ENCODE measurements at places on chromosomes 5 and 9.

DNA sequence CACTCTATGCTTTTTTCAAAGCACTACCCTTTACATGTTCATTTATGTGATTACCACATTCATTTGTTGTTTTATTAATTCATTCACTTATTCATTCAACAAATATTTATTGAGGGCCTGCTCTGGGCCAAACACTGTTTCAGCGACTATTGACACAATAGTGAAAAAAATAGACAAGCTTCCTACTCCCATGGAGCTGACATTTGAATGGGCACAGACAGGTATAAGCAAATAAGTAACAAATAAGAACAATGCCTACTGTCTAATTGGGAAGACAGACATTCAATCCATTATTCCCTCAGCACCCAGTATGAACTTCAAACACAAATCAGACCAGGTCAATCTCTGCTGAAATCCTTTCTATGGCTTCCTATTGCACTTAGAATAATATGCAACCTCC lies 156.9 kb upstream of the NR3C1 start:
- no peak for DNase-seq

GRCh38 chr9:20664501-20664900 lies 19.6 kb upstream of the FOCAD start:
- DNase-seq: no peak

GRCh38 chr5:171601266-171601881 lies 181.9 kb downstream of the FGF18 start:
- no peak for DNase-seq

DNA sequence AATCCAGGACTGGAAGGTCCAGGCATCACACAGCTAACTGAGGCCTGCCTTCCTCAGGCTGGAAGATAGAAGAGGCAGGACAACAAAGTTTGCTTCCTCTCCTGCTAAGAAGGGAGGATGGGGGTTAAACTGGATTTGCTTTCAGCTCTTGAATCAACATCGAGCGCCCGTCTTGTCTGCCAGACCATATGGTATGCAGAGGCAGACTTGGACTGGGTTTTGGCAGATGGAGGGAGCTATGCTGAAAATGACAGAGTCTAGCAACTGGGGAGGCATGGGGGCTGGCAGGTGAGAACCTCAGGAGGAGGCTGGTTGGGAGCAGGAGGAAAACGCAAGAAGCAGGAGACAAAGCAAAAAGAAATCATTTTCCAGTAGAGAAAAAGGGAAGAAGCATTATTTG lies 289.5 kb upstream of the IL12B start:
- no peak for DNase-seq

GRCh38 chr9:15206903-15207696 lies 99.9 kb downstream of the TTC39B start:
- no peak for DNase-seq

- DNase-seq: no peak
Observed at GRCh38 chr5:173547579-173547978, 68.9 kb downstream of the BOD1 start.

DNA sequence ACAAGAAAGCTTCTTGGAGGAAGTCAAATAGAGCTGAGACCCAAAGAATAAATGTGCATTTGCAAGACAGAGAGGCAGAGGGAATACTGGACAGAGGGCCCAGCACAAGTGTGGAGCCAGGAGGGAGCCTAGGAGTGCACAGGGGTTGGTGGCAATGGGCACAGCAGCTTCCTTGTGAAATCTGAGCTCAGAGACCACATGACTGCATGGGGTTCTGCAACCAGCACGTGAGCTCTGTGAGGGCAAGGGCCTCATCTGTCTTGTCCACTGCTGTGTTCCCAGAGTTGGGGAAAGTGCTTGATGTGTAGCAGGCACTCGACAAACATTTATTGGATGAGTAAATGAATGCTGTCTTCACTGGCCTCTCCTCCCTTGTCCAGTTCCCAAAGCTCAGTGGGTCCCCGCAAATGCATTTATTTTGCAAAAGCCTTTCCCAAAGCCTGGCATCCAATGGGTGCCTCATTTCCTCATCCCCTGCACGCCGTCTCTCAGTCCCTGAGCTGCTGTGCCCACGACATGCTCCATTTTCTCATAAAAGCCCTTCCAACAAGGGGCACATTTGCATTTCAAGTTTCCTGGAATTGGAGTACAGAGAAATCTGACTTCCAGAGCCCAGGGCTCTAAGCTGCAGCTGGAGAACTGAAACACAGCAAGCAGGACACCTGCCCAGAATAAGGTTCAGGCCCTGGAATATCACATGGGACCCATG lies 58.5 kb downstream of the KCNIP1 start:
- no peak for DNase-seq

DNA sequence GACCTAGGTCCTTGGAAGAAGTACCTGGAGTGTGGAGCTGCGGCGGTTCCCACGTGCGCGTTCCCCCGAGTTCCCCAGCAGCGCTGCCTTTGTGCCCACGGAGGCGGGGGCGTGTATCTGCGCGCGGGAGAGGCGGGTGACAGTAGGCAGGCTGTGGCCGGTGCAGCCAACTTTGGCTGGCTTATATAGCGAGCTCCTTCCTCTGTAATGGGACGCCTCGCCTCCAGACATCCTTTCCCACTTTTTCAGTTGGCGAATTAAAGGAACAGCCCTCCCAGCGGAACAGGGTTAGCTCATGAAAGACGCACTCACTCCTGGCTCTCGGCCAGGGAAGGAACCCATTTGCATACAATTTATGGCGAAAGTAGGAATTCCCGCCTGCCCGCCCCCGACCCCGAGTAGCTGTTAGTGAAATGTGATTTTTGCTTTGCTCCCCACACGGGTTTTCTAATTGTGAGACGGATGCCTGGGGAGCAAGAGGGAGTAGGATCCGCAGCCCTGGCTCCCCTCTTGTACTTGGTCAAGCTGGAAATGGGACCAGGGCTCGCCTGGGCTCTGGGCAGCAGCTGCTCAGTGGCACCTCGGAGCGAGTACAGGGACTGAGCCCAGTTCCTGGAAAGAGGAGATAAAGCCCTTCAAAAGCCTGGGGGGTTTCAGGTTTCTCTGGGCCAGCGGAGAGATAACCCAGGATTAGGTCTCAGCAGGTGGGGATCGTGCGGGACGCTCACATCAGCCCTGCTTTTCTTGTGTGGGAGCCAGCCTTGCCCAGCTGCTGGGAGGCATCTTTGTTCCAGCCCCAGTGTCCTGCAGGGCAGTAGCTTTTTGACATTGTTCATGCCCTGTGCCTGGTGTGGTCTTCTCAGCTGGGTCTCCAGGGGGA lies at the start of gene TNC:
Gene TNC, minus strand, starts transcription at position 159 of the 880 bp plus-strand sequence. CDS start 27,139 bp downstream, outside the sequence.
- peak; percentile 12 for DNase-seq

- no peak for DNase-seq
Observed at GRCh38 chr9:84471816-84472215, 131.3 kb upstream of the SLC28A3 start.

DNA sequence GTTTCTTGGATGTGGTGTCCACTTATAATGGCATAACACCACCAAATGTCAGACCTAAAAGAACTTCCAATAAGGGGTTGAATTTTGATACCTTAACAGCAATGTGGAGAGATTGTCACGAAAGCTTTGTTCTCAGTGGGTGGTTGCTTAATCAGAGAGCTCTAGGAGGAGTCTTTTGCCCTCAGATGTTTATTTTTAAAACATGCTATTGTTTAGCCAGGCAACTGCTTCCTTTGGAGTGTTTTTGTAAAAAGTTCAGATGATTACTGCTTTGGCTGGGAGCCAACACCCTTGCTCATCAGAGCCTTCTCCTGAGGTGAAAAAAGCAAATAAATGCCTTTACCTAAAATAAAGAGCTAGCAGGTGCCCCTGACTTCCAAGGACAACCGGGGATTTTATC lies 65.0 kb downstream of the SLC1A1 start:
- DNase-seq: no peak

DNA sequence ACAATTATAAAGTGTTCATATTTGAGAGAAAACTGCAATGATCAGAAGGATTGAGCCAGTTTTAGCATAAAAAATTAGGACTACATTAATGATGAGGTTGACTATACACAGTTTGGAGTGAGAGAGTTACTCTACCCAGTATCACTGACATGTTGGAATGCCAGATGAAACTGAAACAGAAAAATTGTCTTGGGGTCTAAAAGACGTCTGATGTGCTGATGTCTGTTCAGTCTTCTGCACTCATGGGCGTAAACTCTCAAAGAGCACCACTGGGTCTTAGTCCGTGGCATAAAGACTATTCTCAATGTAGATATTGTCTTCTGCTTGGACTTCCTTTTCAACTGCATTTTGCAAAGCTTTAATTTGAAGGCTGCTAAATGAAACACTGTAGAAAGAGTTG lies 29.5 kb downstream of the HAVCR1 start:
- no peak for DNase-seq

- no peak for DNase-seq
Observed at GRCh38 chr9:121672213-121672612, 20.8 kb downstream of the DAB2IP start.

- no peak for DNase-seq
Observed at GRCh38 chr9:27451207-27451797, 72.8 kb upstream of the IFNK start.

DNA sequence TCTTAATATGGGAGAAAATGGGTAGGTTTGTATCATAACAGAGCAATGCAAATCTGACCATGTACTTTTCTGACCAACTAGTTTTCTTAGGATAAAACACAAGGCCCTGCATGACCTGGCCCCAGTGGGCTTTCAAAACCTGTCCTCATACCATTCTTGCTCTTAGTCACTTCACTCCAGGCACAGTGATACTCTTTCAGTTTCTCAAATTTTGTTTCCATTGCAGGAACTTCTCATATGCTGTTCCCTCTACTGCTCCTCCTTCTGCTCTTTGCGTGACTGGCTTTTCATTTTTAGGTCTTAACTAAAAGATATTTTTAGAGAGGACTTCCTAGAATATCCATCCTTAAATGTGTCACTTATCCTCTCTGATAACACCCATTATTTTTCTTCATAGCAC lies 112.4 kb downstream of the INIP start:
- no peak for DNase-seq

GRCh38 chr5:173880306-173880985 lies 7.7 kb upstream of the CPEB4 start:
- no peak for DNase-seq

DNA sequence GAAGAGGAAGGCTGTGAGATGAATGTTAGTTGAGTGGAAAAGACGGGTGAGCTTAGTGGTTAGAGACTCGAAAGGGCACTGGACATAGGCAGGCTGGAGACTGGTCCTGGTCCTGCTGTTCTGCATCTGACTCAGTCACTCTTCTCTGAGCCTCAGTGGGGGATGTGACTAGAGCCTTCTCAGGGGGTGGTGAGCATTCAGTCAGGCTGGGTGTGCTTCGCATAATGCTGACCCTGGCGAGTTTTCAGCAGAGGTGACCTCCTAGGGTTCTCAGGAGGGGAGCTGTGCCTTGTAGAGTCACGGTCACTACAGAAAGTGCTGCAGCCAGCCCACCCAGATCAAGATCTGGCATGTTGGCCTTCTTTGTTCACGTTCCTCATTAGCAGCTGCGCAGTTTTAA lies 44.3 kb downstream of the PRRC2B start:
- no peak for DNase-seq

- DNase-seq: no peak
Observed at GRCh38 chr5:146840016-146840415, 38.5 kb downstream of the PPP2R2B start.

- DNase-seq: no peak
Observed at GRCh38 chr5:161230221-161230620, 316.3 kb downstream of the GABRB2 start.

DNA sequence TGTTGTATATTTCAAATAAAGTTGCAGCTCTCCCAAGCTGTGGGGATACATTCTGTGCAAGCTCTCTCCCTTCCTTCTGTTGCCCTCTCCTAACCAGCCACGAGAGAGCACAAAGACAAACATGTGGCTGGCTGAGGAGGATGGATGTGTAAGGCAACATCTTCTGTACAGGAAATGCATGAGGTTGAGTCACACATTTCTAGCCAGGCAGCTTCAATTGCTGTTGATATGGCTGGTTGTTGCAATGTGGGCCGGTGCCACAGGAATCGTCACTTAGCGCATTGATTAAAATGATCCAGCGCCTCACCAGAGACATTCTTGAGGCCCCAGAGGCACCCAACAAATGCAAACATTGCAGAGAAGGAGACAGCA lies 207.1 kb downstream of the ICE1 start:
- no peak for DNase-seq

DNA sequence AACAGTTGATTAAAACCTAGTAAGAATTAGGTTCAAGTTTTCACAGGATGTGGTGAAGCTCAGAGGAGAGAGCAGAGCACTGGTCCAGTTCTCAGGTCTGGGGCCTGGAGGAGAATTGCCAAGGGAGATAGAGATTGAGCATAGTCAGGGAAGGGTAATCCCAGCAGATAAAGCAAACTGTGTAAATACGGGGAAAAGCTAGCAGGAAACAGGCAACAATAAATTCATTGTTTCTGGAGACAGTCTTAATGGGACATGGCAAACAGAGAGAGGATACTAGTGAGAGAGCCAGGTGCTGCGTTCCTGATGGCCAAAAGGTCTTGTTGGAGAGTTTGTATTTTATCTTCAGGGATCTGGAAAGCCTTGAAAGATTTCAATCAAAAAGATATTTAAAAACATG lies 333.0 kb downstream of the PDE4D start:
- DNase-seq: no peak

All from GOT3 (cell line).